ENCODE measurements at places on chromosomes 5 and 9.

DNA sequence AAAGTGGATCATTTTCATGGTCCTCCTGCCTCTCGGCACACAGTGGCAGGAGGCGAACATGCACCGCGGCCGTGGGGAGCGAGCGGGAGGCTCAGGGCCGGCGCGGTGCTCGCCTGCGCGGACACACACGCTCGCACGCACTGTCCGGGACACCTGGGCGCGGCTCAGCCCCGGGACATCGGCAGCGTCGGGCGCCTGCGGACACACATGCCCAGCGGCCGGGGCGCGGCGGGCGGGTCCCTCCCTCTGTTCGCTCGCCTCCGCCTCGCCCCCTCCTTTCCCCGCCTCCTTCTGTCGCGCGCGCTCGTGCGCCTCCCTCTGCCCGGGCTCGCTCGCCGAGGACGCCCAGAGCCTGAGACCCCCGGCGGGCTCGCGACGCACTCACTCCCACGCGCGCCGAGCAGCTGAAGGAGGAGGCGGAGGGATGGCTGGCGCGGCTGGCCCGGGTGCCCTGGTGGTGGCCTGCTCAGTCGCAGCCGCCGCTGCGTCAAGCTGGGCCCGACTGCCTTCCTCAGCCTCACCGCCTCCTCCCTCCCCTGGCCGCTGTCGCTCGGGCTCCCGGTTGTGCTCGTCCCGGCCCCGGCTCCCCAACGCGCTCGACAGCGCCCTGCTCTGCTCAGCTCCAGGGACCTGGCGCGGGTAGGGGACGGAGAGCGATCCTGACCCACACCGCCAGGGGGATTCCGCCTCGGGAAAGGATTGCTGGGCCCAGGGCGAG is at the start of gene FRMD3:
Gene FRMD3, minus strand, starts transcription at position 230 of the 718 bp plus-strand sequence. Its CDS starts 170 bp downstream, at position 60.
- DNase-seq, result peak; percentile 15

DNA sequence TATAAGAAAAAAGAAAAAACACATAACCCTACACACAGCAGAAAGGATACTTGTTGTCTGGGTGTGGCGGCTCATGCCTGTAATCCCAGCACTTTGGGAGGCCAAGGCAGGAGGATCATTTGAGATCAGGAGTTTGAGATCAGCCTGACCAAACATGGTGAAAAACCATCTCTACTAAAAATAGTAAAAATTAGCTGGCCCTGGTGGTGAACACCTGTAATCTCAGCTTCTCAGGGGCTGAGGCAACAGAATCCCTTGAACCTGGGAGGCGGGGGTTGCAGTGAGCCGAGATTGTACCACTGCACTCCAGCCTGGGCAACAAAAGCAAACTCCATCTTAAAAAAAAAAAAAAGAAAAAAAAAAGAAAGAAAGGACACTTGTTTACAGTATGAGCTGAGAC is 147.6 kb upstream of the PITX1 start:
- DNase-seq, result no peak

DNA sequence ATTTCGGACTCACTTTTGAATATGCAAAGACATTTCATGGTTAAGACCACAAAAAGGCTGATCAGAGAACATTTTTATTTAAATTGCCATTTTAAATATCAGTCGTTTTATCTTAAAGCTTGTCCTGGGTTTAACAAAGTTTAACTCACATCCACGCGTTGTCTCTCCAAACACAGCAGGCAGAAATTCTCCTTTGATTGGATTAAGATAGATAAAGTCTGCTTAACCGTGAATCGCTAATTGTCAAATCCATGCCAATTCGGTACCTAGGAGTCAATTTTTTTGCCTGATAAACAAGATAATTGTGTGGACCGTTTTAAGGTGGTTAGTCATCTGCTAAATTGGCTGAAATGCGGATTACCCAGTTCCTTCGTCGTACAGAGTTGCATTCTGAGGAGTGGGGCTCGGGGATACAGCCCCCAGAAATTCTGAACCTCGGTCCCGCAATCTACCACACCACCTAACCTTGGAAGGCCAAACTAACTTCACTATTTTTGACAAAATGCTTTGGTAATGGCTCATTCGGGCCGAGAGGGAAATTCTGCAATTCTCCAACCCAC is 665 bp upstream of the BTF3 start:
- DNase-seq, result peak; percentile 42

GRCh38 chr9:6715755-6716643 is 41.8 kb upstream of the KDM4C start:
- DNase-seq, result peak; percentile 16

DNA sequence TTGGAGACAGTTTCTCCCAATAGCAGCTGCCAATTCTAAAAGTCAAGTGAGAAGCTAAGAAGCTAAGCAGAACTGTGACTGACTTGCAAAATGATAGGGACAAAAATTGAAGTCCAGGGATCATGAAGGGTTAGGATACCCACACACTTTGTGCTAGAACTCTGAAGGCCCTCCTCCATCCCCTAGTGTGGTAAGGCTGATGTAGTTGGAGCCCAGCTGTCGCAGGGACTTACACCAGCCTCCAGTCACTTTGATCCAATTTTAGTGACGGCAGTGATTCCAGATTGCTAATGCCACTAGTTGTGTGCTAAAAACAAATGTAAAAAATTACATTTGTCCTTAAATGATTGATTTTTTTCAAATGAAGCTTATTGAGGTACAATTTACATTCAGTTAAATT is 742.7 kb upstream of the ZNF608 start:
- no peak for DNase-seq

All from pons (tissue), 1 donor.